Karpas-422 (cell line): ENCODE measurements at places on chromosomes 11 and 22. TPM values are rescaled to one million over a fixed set of nuclear protein-coding genes. Genes with fewer than 3 reads are reported as not detected.
A peak's percentile ranks its signal among the peaks of the same experiment; 100 is the strongest.

- no peak for DNase-seq
Observed at GRCh38 chr11:102799681-102800340, 1.9 kb upstream of the MMP1 start.

The KDM4D gene
- total RNA-seq: 1.9 and 3.6 TPM in 2 replicates

DNA sequence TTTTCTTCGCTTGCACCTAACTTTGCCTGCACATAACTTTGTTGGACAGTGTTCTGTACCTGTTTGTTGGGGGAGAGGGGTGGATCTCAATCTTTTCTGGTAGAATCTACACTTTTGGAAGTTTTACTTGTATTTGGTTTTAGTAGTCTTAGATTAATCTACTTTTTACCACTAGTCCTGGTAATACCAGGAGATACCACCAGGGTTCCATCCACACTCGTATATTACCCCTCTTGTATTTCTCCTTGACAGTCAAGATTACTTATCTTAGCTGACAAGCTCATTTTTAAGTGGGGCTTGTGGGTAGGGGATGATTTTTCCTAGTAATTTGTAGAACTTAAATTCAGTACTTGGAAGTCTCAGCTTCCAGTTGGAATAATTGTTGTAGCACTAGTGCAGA, 37.3 kb upstream of the TECTA start:
- peak; percentile 42 for DNase-seq

GRCh38 chr11:130725421-130726233, 190.7 kb downstream of the SNX19 start:
- DNase-seq: no peak

DNA sequence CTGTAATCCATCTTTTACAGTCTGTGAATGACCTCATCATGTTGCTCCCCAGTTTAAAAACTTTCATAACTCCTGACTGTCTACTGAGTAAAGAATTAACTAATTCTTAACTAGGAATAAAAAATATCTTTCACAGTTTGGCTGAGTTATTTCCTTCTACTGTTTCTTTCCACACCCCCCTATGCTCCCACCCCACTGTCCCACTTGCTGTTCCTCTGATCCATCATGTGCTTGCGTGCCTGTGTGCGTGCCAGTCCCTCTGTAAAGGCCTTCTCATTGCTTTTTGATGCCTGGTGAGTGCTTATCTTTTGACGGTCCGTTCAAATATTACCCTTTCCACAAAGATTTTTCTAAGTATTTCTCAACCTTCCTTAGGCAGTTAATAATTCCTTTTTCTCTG, 55.6 kb downstream of the ATG16L2 start:
- DNase-seq: no peak

GRCh38 chr11:119783466-119784400, 54.7 kb upstream of the NECTIN1 start:
- DNase-seq: no peak

The IGLL1 gene
- 100 and 171 TPM in 2 replicates for total RNA-seq

GRCh38 chr22:19866665-19867009, 12.0 kb upstream of the GNB1L start:
- DNase-seq: no peak

DNA sequence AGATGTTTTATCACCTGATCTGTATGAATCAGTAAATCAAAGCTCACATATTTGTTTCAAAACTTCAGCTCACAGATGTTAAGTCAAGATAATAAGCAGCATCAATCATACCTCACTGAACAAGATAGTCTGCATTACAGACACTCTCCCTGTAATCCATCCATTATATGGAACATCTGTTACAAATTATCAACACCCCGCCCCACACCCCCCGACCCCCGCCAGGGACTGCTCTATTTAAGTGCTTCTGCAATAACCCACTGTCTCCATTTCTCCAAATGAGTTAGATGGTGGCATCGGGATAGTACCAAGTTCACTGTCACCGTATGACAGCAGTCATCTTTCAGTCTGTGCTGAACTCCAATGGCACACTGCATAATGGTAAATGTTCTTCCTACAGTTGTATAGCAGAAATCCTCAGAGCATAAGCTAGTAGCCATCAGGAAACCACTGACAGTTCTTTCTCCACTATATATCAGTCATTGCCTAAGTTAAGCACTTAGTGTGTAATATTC, 447.0 kb upstream of the ARHGAP42 start:
- no peak for DNase-seq

- DNase-seq: no peak
Observed at GRCh38 chr11:57387289-57388030, 3.0 kb downstream of the PRG2 start.

The OR52D1 gene
- total RNA-seq: not detected in 2 replicates

The HORMAD2 gene
- total RNA-seq: not detected in 2 replicates

The SCARF2 gene
- total RNA-seq: 0.67 and 2.2 TPM in 2 replicates

DNA sequence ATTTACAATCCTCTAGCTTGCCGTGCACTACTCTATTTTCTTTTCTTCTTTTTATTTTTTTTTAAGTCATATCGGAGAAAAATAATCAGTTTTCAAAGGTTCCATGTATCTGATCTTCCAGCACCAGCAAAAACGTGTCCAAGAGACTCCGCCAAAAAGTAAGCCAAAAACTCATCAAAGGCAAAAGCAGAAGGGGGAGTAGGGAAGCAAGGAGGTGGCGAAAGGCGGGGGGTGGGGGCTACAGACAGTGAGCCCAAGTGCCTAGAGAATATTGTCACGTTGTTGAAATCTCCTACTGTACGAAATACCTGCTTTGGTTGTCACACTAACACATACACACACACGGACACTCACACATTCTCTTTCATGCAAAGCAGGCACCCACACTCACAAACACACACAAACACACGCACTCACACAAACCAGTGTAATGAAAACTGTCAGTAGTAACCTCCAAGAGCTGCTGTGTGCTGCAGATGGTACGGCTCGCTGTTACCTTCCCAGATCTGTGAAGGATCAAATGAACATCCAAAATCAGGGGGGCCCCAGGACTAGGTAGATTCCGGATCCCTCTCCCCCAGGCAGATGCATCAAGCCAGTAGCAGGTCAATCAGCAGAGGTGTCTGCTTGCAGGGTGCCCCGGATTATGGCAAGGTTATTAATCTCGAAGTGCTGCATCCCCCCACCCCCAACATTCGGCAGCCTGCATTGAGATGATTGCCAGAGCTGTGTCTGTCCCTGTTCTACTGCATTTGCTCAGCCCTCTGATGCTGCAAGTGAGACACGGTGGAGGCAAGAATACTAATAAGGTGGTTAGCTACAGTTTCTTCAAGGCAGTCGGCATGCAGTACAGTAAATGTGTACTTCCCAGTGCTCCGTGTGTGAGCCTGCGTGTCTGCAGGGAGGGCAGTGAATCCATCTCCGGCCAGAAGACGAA, at the start of gene LRRC4C:
Gene LRRC4C (minus strand): TSS at position 188 of the 937 bp plus-strand sequence.
- no peak for DNase-seq

GRCh38 chr22:27715106-27715505, 86.5 kb downstream of the MN1 start:
- DNase-seq: no peak

DNA sequence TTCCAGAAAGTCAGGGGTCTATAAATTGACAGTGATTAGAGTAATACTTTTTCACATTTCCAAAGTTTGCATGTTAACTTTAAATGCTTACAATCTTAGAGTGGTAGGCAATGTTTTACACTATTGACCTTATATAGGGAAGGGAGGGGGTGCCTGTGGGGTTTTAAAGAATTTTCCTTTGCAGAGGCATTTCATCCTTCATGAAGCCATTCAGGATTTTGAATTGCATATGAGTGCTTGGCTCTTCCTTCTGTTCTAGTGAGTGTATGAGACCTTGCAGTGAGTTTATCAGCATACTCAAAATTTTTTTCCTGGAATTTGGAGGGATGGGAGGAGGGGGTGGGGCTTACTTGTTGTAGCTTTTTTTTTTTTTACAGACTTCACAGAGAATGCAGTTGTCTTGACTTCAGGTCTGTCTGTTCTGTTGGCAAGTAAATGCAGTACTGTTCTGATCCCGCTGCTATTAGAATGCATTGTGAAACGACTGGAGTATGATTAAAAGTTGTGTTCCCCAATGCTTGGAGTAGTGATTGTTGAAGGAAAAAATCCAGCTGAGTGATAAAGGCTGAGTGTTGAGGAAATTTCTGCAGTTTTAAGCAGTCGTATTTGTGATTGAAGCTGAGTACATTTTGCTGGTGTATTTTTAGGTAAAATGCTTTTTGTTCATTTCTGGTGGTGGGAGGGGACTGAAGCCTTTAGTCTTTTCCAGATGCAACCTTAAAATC, 5.3 kb downstream of the MALAT1 start:
- DNase-seq: peak; percentile 68

GRCh38 chr11:93100211-93100610, 97.6 kb downstream of the SLC36A4 start:
- no peak for DNase-seq

- DNase-seq: no peak
Observed at GRCh38 chr11:16778876-16779275, 40.4 kb downstream of the C11orf58 start.

GRCh38 chr11:76655501-76656049, 15.0 kb downstream of the LRRC32 start:
- no peak for DNase-seq

DNA sequence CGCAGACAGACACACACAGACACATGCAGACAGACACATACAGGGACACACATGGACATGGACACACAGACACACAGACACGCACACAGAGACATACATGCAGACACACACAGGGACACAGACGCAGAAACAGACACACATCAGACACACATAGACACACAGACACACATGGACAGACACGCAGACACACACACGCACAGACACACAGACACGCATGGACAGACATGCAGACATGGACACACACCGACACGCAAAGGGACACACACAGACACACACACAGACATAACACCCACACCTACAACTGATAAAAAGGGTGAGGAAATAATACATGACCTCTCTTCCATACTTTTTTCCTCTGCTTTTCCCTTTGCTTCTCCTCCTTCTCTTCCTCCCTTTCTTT, 146.2 kb downstream of the HIPK3 start:
- no peak for DNase-seq

DNA sequence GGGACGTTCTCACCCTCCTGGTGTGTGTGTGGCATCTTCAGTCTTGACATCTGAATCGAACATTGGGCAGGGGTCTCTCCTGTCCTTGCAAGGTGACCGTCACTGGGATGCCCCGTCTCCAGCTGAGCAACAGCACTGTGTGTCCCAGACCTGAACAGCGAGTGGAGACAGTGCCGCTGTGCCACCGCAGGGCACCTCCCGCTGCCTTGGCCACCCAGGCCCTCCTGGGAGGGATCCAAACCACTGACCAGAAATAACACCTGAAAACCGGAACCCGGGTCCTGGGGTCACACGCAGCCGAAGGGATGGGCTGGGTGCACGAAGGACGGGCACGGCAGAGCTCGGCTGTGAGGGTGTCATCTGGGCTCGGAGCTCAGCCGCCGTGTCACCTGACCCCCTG, 102.2 kb downstream of the BRD1 start:
- DNase-seq: no peak

- no peak for DNase-seq
Observed at GRCh38 chr11:130129922-130130321, 29.7 kb upstream of the ST14 start.

The NTM gene
- total RNA-seq: not detected in 2 replicates

GRCh38 chr22:25067851-25068421, 115.4 kb downstream of the KIAA1671 start:
- no peak for DNase-seq

DNA sequence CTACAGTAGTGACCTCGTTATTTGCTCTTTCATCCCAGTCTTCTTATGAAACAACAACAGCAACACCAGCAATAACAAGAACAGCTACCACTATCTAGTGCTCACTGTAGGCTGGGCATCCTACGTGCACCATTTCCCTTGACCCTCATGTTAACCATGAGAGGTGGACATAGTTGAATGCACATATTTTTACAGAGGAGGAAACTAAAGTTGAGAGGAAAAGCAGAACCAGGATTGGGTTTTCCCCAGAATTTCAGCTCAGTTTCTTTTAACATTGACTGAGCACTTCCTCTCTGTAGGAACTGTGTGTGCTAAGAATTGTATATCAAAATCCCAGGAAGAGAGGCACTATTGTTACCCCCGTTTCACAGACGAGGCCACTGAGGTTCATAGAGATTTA, 39.4 kb upstream of the TSPAN18 start:
- DNase-seq: no peak

The MMP27 gene
- not detected in 2 replicates for total RNA-seq

GRCh38 chr11:128821556-128821955, 45.5 kb downstream of the KCNJ1 start:
- DNase-seq: no peak

DNA sequence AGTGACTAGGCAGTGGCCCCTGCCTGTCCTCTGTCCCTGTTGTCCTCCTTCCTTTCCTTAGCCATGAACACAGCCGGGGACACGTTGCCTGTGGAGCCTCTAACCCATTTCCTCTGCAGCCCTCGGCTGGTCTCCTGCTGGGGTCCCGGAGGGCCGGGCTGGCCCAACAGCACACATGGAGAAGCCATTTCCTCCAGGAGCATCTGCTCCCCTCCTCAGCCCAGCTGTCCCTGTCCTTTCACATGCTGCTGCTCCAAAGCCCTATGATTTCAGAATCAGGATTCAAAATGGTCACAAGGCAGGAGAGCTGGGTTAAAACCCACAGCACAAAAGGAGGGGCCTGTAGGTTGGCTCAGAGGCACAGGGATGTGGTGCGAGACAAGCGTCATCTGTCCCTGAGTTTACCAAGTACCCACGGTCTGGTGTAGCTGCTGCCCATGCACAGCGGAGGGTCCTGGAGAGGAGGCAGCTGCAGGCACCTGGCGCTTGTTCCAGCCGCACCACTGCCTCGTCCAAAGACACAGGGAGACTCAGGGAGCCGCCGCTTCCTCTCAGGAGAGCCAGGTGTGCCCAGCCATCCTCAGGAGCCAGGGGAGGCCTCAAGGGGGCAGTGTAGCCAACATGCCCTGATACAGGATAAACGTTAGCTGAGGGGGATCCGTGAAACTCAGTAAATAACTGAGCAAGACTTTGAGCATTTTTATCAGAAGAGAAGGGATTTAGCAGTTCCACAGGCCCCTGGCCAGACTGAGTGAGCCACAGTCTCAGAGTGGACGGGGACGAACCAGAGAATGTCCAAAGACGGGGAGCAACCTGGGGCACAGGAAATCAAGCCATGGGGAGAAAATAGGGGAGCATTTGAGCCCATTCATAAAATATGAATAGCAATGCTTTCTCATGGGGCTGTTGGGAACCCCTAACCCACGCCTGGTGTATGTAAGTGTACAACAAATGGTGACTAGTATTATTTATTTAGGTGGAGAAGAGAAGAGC, 3.9 kb upstream of the VSIG10L2 start:
- DNase-seq: peak; percentile 67
